Uterus (tissue), 4 donors: ENCODE measurements at places on chromosomes 1 and 21. TPM values are rescaled to one million over a fixed set of nuclear protein-coding genes. Genes with fewer than 3 reads are reported as not detected.

DNA sequence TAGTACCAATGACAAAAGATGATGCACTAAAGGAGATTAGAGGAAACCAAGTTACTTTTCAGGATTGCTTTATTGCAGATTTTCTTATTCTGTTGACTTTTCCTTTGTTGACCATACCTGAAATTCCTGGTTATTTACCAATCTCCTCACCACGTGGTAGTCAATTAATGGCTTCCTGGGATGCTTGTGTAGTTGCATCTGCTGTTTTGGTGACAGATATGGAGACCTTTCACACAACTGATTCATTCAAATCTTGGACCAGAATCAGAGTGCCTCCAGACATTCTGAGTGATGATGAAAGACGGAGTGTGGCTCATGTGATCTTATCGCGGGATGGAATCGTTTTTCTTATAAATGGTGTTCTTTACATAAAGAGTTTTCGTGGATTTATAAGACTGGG is 91.3 kb downstream of the CATSPERE start:
- DNase-seq: no peak

GRCh38 chr1:177423090-177423489 is 252.3 kb downstream of the BRINP2 start:
- no peak for DNase-seq

Gene CLIC6
- 0.24 TPM for total RNA-seq

DNA sequence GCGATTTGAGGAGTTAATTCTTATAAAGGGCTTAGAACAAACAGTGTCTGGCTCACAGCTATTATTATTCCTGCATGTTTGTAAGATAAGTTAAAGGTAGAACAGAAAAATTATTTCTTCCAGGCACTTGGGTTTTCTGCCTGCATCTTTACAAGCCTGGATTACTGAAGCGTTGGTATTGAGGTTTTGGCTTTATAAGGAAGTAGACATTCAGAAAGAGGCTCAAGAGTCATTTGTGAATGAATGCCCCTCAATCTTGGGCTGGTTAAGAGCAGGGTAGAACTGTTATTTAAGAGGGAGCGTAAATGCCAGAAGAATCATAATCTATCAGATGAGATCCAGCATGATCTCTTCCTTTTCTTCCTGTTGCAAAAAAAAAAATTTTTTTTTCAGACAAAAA is 77.3 kb upstream of the ARID1A start:
- DNase-seq: no peak

Gene ANKRD65
- total RNA-seq: 3.0 TPM

DNA sequence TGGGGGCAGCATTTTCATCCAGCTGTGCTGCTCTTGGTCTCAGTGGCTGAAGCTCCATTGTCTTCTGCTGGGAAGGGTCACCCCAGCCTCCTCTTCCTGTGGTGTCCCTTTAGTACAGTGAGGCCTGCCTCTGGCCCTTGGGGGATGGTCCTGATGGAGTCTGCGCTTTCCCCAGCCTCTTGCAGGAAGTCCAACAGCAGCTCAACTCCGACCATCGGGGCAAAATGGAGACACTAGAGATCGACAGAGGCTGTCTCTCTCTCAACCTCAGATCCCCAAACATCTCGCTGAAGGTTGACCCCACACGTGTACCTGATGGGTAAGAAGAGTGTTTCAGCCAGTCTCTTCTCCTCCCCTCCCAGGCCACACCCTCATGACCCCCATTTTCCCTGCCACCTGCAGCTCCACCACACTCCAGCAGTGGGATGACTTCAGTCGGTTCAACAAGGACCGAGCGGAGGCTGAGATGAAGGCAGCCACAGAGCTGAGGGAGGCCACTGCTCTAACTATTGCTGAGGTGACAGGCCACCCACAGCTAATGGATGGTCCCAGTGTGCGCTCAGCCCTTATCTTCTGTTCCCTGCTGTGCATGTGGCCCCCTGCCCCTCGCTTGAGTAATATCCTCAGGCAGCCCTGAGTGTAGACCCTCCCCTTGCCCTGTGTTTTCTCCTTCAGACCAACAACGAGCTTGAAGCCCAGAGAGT is 2.0 kb upstream of the ADPRS start:
- no peak for DNase-seq

DNA sequence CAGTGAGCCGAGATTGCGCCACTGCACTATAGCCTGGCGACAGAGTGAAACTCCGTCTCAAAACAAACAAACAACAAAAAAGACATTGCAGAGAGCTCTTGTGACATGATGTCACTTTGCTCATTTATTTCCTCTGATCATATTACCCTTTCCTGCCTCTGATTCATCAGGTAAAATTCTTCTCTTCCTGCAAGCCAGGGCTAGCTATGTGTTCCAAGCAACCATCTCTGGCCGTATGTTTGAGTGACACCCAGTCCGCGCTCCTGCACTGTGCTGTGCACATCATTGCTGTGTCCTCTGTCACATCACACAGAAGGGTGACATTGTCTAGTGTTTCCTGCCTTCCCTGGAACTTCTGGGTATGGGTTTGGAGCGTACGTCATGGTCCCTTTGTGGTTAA is 251.3 kb downstream of the PCP4 start:
- DNase-seq: no peak

DNA sequence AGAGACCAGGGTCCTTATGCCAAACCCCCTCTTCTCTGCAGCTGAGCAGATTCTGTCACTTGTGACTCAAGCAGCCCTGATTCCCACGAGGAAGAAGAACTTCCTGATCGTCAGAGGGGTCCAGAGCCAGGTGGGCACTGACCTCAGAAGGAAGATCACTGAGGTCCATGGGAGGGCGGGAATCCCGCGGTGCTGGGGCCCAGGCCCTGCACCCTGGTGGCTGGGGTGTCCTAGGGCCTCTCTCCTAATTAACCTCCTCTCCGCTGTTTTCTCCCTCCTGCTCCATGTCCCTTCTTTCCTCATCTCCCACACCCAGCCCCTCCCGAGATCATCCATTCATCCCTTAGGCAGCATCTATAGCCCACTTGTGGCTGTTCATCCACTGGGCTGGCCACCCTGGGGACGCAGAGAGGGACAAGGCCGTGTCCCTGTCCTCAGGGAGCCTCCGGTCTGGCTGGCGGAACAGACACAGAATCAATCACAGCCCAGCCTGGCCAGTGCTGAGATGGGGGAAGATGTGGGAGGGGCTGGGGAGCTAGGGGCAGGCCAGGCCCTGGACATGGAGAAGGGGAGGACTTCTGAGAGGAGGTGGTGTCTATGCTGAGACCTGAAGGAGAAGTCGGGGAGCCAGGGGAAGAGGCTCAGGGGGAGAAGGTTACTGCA is 638.3 kb downstream of the MATN1 start:
- DNase-seq: no peak

GRCh38 chr1:116556289-116557006 is 14.4 kb downstream of the CD58 start:
- no peak for DNase-seq

Gene DSCAM
- total RNA-seq: not detected

GRCh38 chr1:156667610-156667967 is 9.6 kb downstream of the NES start:
- peak; percentile 68 for DNase-seq

DNA sequence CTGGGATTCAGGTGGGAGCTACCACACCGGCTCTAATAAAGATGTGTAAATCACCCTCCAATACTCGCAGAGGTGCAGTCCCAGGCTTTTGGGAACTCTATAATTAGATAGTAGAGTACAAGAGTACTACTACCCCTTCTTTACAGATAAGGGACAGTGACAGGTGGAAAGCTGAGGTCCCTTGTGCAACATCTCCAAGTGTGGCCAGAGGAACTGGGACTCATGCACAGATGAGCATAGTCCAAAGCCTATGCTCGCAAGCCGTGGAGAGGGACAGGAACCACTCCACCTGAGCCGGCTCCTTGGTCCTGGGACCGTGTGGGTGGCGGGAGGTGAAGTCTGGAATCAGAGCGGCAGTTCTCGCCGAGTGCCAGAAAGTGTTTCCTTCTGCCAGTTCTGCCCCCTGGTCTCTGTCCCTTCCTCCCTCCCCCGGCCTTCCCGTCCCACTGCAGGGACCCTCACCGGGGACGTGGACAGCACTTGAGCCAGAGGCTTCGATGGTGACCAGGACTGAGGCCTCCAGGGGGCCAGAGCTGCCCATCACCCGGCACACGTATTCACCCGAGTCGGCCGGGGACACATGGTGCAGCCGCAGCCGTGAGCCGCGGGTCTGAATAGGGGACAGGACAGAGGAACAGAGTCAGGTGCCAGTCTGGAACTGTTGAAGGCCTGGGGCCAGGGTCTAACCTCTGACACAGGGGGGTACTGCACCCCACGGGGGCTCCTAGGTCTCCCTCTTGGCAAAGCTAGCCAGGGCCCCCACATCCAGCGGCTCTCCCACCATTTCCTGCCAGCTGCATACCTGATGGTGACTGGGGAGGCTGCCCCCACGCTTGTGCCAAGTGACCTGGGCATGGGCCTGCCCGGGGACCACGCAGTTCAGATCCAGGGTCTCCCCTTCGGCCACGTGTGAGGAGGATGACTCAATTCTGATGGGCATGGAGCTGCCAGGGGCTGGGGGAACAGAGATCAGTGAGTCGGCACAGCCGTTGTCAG is 33.9 kb downstream of the LDLRAD2 start:
- no peak for DNase-seq

GRCh38 chr1:200279810-200280411 is 129.9 kb downstream of the ZNF281 start:
- DNase-seq: no peak

DNA sequence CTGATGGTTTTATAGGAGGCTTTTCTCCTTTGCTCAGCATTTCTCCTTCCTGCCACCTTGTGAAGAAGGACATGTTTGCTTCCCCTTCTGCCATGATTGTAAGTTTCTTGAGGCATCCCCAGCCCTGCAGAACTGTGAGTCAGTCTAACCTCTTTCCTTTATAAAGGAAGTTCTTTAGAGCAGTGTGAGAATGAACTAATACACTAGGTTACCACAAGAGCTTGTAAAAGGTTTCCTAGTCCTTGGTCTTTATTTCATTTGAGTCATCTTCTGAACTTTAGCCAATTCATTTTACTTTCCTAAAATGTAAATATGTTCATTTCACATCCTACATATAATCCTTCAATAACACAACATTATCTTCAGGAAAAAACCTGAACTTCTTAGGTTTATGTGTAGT is 365.3 kb downstream of the HHIPL2 start:
- no peak for DNase-seq

Gene RGS4
- total RNA-seq: 1.3 TPM

GRCh38 chr1:59314776-59315528 is 18.1 kb downstream of the FGGY start:
- no peak for DNase-seq

DNA sequence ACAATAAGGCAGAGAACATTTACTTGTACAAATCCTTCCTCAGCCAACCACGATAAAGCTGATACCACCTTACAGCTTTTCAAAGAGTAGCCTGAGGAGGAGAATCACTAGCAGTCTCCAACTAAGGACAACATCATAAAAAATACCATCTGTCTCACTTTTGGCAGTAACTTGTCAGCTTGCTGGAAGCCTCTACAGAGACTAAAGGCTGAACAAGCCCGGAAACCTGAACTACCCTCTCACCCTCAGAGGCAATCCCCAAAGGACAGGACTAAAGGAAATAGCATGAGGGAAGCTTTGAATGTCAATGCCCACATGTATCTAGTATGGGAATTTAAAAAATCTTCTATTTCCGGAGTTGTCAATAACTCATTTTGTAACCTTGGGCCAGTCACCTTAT is 10.6 kb downstream of the SRSF4 start:
- DNase-seq: no peak

DNA sequence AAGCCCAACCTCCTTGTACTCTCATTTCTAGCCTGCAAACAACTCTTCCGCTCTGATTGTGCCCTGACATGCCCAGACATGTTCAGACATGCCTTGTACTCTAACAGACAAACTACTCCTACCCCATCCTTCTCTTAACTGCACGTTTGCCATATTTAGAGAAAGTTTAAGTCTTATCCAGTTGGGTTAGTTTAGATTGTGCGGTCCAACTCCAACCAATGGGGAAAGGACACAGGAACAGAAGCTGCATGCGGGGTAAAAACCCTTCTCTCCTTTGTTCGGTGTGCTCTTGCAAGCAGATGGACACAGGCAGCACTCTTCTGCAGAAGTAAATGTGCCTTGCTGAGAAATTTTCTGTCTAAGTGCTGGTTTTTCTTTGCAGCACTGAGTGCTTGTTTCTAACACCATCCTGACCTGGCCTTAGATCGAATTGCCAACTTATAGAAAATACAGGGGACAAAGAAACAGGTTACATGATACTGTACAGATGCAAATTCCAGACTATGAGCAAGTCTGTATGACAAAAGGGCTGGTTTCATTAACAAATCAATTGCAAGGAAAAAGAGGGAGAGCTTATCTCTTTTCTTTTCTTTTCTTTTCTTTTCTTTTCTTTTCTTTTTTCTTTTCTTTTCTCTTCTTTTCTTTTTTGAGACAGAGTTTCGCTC is 35.8 kb upstream of the IFNGR2 start:
- DNase-seq: no peak

- DNase-seq: no peak
These were observed 17.8 kb downstream of the GBP6 start for GRCh38 chr1:89381618-89382017.
